ENCODE measurements at places on chromosomes 7 and 10. TPM values are rescaled to one million over a fixed set of nuclear protein-coding genes. Genes with fewer than 3 reads are reported as not detected.

Gene PGAM2
- 0.44 TPM for total RNA-seq

Gene FAM13C
- 13.9 TPM for total RNA-seq

Gene SLC13A1
- not detected for total RNA-seq

Gene NEUROG3
- total RNA-seq: not detected

Gene DEPP1
- 108 TPM for total RNA-seq

Gene NUB1
- total RNA-seq: 53.7 TPM

Gene EPDR1
- total RNA-seq: 66.0 TPM

Gene BLNK
- total RNA-seq: 11.2 TPM

Gene SFTPA1
- 10,352 TPM for total RNA-seq

Gene SLK
- total RNA-seq: 45.5 TPM

Gene NKX2-3
- not detected for total RNA-seq

Gene ENKUR
- 6.5 TPM for total RNA-seq

Gene ANKRD61
- not detected for total RNA-seq

Gene CNPY1
- not detected for total RNA-seq

Gene UPK3BL2
- total RNA-seq: 26.9 TPM

Gene XRCC2
- 0.86 TPM for total RNA-seq

Gene DYDC2
- 4.2 TPM for total RNA-seq

Gene C7orf33
- not detected for total RNA-seq

Gene CXCL12
- 73.8 TPM for total RNA-seq

Gene DIP2C
- total RNA-seq: 15.1 TPM

Gene SGPL1
- 41.2 TPM for total RNA-seq

Gene TRPV6
- 0.21 TPM for total RNA-seq

Gene PRXL2A
- total RNA-seq: 33.3 TPM

Gene WDFY4
- total RNA-seq: 44.4 TPM

Gene TLX1
- not detected for total RNA-seq

Gene LBX1
- not detected for total RNA-seq

Gene MCMBP
- total RNA-seq: 52.1 TPM

Gene DHTKD1
- total RNA-seq: 21.7 TPM

Gene MYH16
- not detected for total RNA-seq

Gene NUTM2D
- 6.8 TPM for total RNA-seq

Gene FEZF1
- not detected for total RNA-seq

Gene LRRC18
- total RNA-seq: 3.3 TPM

Gene DMBT1
- total RNA-seq: 43.1 TPM

Gene EBF3
- 0.53 TPM for total RNA-seq

Gene OR2A7
- 12.1 TPM for total RNA-seq

Gene MRLN
- not detected for total RNA-seq

Gene C10orf71
- total RNA-seq: not detected

Gene FAM180A
- total RNA-seq: 3.0 TPM

Gene IL2RA
- total RNA-seq: 2.9 TPM

Gene TRIM4
- 39.0 TPM for total RNA-seq

Gene PLPP4
- not detected for total RNA-seq

Gene AGR3
- total RNA-seq: 105 TPM

Gene NPC1L1
- total RNA-seq: 0.21 TPM

Gene ZNF277
- total RNA-seq: 33.3 TPM

Gene TACR2
- 1.2 TPM for total RNA-seq

Gene PON1
- 0.24 TPM for total RNA-seq

Gene AUTS2
- total RNA-seq: 45.7 TPM

Gene PARD3
- total RNA-seq: 34.1 TPM

Gene MOGAT3
- total RNA-seq: not detected

Gene KCP
- 1.3 TPM for total RNA-seq

Gene VSIR
- total RNA-seq: 117 TPM

Gene ADIRF
- 158 TPM for total RNA-seq

Gene SLC39A12
- total RNA-seq: 0.41 TPM

Gene AGMO
- total RNA-seq: not detected

Gene SRRM3
- total RNA-seq: 0.86 TPM
